ENCODE measurements at places on chromosomes 7 and 10.

- DNase-seq, result no peak
Observed at GRCh38 chr10:69955211-69955805, 97.3 kb upstream of the MACROH2A2 start.

DNA sequence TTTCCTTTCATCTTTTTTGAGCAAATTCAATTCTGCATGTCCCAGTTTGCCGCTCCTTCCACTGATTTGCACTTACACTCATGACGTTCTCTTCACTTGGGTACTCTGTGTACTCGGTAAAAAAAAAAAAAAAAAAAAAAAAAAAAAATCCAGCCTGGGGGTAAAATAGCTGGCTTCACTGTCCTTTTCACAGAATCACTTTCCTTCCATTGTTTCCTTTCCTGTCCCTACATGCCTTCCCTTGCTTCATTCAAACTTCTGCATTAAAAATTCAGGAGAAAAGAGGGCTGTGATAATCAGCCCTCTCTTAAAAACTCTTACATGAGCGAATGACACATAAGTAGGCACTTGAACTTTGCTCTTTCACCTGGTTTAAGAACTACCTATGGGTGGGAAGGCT is 8.7 kb downstream of the ANKRD1 start:
- no peak for DNase-seq

GRCh38 chr10:8768852-8769251 is 714.4 kb downstream of the GATA3 start:
- DNase-seq, result no peak

- DNase-seq, result no peak
Observed at GRCh38 chr7:106569500-106569929, 91.4 kb downstream of the CCDC71L start.

DNA sequence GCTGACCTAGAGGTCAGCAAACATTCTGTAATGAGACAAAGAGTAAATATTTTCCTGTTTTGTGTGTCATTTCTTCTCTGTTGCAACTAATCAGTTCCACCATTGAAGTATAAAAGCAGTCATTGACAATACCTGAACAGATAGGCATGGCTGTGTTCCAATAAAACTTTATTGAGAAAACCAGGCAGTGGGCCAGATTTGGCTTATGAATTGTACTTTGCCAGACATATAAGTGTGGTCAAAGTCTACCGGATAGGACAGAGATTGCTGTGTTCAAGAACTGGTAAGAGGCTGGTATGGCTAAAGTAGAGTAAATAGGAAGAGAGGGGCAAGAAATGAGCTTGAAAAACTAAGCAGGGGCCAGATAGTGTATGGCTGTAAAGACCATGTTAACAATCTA is 38.3 kb upstream of the TAC1 start:
- DNase-seq, result no peak

- DNase-seq, result no peak
Observed at GRCh38 chr7:151902311-151902710, 25.4 kb upstream of the PRKAG2 start.

DNA sequence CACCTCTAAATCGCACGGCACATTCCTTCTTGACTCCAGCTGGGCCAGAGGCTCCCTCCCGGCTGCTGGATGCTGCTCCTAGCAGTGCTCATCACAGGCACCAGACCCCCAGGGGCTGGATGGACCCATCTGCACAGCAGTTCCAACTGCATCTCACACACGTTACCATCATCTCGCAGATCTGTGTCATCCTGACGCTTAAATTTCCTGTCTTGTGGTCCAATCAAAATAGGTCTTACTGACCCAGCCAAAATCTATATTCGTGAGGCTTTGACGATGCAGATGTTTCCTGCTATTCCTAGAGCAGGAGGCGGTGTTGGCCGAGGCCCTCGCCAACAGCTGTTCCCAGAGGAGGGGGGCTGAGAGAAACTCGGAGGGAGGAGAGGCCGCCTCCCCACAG is 108.0 kb downstream of the MKI67 start:
- no peak for DNase-seq

DNA sequence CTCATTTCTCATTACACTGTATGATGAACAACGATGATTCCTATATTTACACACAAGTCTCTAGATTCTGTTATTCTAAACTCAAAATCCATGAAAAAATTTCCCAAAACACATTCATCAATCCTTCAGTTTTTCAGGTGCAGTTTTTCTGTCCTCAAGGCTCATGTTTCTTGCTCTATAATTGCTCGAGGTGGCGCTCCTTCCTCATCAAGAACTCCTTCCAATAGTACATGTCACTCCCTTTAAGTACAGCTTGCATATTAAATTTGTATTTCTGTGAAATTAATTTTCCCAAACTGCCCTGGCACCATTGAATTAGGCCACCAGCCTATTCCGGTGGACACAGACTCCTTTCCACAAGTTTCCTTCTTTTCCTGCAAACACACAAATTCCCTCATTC is 188.7 kb upstream of the MINDY3 start:
- DNase-seq, result no peak

DNA sequence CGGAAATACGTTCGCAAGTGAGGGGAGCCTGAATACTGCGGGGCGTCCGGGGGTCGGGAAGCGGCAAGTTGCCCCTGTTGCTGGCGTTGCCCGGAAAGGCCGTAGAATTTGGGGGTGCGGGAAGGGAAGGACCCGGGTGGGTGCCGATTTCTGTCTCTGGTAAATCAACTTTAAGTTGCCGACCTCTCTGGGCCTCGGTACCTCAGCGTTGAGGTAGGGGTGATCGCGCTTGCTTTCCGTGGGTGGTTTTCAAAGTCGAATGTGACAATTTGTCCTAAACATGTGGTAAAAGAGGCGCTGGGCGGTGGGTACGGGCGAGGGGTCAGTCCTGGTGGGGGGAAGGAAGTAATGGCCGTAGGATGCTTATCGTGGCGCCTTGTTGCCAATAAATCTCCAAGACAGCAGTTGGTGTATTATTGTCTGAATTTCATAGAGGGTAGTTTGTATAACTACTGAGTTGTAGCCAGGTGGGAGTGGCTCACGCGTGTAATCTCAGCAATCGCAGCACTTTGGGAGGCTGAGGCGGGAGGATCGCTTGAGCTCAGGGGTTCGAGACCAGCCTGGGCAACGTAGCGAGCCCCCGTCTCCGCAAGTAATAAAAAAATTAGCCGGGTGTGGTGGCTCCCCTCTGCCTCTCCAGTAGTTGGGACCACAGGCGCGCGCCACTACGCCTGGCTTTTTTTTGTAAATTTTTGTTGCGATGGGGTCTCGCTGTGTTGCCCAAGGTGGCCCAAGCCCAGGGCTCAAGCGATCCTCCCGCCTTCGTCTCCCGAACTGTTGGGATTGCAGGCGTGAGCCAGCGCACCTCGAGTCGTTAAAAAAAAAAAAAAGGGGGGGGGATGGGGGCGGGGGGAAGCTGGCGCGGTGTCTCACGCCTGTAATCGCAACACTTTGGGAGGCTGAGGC is 644 bp downstream of the BUD23 start:
- DNase-seq, result no peak

GRCh38 chr7:121336579-121336978 is 7.8 kb downstream of the WNT16 start:
- DNase-seq, result no peak

DNA sequence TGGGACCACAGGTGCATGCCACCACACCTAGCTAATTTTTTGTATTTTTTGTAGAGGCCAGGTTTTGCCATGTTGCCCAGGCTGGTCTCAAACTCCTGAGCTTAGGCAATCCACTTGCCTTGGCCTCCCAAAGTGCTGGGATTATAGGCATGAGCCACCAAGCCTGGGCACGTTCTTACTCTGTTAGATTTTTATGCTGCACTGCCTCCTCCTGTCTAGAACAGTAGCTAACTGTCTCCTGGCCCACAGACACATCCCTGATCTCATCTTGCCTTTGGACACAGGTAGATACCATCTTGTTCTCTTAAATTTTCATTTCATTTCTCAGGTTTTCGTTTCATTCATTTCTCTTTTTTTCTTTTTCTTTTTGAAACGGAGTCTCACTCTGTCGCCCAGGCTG is 41.1 kb downstream of the BLVRA start:
- no peak for DNase-seq

GRCh38 chr7:147452816-147453215 is 1137.8 kb upstream of the C7orf33 start:
- no peak for DNase-seq

GRCh38 chr7:95508780-95509179 is 23.0 kb downstream of the ASB4 start:
- DNase-seq, result no peak

DNA sequence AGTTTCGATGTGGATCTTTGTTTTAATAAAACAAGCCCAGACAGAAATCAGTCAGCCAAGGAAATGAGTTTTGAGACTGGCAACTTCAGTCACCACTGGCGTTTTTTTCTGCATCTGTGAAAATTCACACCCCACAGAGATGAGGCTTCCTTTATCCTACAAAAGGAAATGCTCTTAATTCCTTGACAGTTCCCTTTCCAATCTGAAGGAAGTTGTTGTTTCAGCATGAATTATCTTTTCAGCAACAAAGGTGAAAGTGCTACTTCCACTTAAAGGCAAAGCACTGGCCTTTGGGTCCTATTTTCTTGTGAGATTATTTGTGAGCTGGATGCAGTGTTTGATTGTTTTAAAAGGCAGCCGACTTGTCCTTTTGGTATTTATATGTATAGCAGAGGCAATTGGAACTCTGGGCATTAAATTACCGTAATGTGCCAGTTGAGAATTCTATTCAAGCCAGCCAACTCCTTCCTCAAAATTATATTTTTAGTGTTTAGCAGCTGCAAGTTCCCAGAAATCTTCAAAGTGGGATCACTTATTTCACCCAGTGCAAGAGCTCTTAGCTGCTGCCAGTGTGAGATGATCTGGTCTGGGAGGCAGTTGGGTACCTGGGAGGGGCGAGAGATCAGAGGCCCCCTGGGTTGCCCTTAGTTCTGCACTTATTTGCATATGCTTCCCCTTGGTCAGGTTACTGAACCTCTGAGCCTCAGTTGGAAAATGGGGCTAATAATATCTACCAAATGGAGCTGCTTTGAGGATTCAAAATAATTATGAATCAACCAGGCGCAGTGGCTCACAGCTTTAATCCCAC is 427.1 kb downstream of the GALNT17 start:
- no peak for DNase-seq

GRCh38 chr10:130924138-130924819 is 387.2 kb downstream of the TCERG1L start:
- no peak for DNase-seq

DNA sequence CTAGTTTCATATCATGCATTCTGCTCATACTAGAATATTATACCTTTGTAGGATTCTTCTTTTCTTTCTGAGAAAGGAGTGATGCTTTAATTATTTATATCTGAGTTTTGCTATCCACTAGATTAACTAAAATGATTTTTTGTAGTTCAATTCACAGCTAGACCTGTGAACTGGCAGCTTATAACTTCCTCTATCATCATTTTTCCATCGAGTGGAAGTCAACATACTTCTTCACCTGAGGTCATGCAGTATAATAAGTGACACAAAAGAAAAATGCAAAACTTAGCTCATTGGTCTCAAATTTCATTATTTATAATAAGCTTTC is 8.0 kb downstream of the LRRN3 start:
- DNase-seq, result no peak

DNA sequence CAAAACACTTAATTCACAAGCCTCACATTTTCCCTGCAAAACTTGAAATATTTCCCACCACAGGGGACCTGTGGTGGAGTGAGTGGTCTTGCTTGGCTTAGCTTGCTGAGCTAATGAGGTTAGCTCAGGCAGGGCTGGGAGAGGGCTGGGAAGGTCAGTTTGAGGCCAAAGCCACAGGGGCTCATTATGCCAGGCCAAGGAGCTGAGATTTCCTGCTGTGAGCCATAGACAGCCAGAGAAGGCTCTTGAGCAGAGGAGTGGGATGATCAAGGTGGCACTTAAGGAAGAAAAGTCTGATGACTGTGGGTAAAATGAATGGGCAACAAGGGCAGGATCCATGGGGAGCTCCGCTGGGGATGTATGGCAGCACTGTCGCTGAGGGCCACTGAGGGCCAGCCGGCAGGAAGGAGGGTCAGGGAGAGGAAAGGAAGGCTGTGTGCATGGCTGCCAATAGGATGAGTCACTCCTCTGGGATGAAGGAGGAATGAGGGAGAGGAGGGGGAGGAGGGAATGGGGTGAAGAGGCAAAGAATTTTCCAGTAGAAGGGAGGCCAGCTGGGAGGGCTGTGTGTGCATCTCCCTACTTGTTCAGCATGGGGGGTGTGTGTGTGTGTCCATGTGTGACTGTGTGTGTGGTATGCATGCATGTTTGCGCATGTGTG is 18.7 kb upstream of the ZNF488 start:
- DNase-seq, result peak; percentile 90

- DNase-seq, result no peak
Observed at GRCh38 chr10:113158183-113158582, 208.1 kb downstream of the TCF7L2 start.

GRCh38 chr7:113086431-113086888 is at the start of gene GPR85:
Gene GPR85, minus strand, starts transcription at chr7:113086827. Its CDS starts 2,106 bp downstream, at chr7:113084721.
- peak; percentile 72 for DNase-seq

GRCh38 chr7:137948083-137948844 is 53.6 kb downstream of the CREB3L2 start:
- no peak for DNase-seq

- DNase-seq, result no peak
Observed at GRCh38 chr7:137601642-137602041, 245.1 kb downstream of the DGKI start.

GRCh38 chr10:11678074-11678793 is 63.9 kb upstream of the ECHDC3 start:
- no peak for DNase-seq

DNA sequence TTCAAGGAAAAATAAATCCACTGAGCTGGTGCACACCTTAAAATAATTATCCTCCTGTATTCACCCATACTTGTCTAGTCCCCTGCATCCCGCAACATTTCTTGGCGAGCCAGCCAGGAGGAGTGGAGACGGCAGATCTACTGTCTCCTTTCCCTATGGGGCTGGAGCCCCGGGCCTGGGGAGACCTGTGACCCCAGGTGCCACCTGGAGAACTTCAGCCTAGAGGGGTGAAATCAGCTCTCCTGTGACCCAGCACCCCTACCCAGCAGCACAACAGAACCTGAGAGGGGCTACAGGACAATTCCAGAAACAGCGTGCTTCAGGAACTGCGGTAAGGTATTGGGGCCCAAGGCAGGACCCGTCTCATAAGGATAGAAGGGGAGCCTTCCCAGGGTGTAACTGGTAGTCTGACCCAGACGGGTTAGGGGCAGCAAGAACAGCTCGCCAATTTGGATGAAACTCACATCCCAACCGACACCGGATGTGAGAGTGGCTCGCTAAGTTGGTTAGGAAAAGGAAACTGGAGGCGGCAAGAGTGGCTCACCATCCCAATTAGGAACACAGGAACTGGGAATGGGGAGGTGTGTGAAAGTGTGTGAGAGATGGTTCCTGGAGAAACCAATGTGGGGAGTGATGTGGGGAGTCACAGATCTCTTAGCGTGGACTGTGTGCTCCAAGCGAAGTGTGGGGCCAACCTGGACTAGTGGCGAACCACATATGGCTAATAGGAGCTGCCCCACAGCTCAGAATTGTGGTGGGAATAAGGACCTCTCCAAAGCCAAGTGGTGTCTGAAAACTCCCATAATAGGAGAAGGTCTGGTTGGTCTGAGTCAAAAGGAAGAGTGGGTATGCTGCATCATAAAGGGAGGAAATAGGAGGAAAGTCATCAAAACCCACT is 15.1 kb upstream of the DENND2A start:
- DNase-seq, result no peak

DNA sequence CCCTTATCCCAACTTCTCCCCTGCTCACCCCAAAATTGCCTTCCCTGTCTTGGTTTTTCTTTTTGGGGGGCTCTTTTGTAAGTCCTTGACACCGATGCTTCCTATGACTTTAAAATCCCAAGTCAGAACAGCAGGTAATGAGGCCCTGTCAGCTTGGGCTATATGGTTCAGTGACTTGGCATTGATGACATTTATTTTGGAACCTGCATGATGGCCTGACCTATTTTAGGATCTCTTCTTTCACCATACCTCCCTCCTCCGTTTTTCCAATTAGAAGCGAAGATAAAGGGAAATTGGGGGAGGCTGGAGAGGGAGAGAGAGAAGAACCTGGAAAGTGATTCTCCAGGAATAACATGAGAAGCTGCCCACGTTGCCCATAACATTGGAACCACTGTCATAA is 424.9 kb upstream of the AUTS2 start:
- DNase-seq, result no peak

Data from astrocyte of the spinal cord (primary cell).